Tibial nerve (tissue), 4 donors: ENCODE measurements at places on chromosomes 2 and 18.

DNA sequence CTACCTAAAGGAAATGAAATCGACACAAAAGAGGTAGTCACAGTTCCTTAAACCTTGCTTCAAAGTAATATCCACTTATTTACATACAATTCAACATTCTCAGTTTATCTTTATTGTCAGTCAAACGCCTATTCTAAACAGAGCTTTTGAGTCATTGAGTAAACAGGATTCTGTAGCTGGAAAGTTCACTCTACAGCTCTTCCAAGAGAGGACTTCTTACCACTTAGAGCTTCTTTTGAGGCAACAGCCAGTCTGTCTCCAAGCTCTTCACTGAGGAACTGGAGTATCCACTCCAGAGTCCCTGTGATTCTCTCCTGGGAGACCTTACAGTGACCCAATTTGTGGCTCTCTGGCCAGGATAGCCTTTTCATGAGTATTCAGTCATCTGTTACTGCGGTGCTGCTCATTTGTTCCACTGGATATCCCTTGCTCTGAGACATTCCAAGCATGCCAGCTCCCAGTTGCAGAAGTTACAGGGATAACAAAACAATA lies 210.9 kb upstream of the OSR1 start:
- H3K27ac ChIP-seq = no peak overlapping the region
- no peaks in the 10 kb centered on the region for H3K4me1 ChIP-seq
- no peak for DNase-seq
- no peaks in the 10 kb centered on the region for H3K36me3 ChIP-seq

GRCh38 chr2:13584020-13584419 lies 867.3 kb downstream of the TRIB2 start:
- H3K27ac ChIP-seq = no peak overlapping the region
- no peaks in the 10 kb centered on the region for H3K4me1 ChIP-seq

DNA sequence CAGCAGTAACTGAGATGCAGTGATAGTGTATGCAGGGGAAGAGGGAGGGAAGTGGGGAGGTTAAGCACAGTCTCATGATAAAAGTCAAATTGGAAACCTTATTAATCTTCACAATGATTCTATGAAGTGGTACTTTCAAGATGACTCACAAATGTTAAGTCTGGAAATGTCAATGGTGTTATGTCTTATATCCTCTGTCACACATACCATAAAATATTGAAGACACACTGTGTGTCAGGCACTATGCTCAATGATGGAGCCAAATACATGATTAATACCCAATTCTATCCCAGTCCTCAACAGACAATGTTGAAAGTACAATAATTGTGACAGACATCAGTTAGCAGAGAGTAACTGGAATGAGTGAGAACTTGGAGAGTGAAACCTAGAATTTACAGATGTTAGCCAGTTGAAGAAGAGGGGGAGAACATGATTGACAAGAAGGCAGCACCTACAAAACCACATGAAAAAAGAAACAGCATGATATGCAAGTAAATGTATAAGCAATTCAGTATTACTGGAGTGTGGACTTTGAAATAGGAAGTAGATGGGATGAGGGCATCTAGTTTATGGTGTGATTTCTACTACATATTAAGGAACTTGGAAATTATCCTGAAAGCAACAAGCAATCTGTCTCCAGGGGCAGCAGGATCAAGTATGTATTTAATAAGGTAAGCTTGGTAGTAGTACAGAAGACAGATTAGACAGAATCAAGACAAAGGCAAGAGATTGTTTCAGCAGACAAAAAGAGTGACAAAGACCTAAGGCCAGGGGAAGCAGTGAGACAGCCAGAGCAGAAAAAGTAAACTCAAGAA lies 107.6 kb downstream of the STRN start:
- no peak overlapping the region for H3K27ac ChIP-seq
- DNase-seq = no peak
- no peaks in the 10 kb centered on the region for H3K27me3 ChIP-seq
- H3K4me3 ChIP-seq = no peak overlapping the region

DNA sequence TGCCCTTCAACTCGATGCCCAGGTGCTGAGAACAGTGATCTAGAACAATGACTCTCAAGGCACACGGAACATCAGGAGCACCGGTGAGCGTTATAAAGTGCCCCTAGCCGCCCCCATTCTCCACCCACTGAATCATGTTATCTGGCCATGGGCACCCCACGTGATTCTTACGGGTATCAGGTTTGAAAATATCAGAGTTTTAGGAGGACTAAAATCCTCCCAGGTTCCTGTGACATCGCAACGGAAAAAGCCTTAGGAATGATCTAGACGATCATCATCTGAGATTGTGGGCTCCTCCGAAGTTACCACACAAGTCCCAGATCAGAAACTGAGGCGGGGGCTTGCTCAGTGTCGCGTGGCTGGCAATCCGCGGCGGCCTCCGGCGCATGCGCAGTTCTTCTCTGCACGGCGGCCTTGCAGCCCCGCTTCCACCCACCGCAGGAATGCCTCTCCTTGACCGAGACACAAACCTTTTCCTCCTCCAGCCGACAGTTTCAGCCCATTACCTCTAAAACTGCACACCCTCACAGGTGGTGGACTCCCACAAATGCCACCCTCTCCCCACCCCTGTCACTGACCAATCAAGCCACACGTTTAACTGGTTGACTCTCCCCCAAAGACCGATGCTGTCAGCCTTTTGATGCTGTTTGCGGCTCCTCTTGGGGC lies 5.8 kb upstream of the MRPL33 start:
- peak overlapping the region; percentile 34 for H3K4me3 ChIP-seq
- no peaks in the 10 kb centered on the region for H3K36me3 ChIP-seq
- no peaks in the 10 kb centered on the region for H3K27me3 ChIP-seq
- peaks cover 5% of the 10 kb centered on the region for H3K4me1 ChIP-seq

GRCh38 chr2:11652553-11652952 lies 17.4 kb downstream of the NTSR2 start:
- H3K4me1 ChIP-seq = peaks cover 19% of the 10 kb centered on the region
- H3K27ac ChIP-seq = peak overlapping the region; percentile 79
- H3K36me3 ChIP-seq = no peaks in the 10 kb centered on the region
- H3K4me3 ChIP-seq = no peak overlapping the region
- DNase-seq = no peak

DNA sequence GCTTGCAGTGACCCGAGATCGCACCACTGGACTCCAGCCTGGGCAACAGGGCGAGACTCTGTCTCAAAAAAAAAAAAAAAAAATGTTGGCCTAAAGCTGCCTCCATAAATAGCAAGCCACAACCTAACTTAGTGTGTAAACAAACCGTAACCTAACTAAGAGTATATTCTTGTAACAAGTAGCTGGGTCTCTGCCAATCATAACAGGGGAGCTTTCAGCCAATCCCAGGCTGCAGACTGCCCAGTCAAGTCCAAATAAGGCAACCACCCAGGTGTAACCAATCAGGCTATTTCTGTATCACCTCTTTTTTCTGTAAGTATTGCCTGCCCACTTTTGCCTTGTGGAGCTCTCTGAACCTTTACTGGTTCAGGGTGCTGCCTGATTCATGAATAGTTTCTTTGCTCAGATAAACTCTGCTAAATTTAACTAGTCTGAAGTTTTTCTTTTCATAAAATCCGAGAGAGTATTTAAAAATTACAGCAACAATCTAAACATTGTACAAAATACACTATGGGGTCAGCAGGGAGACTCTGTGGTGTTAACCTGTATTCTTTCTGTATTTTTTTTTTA lies 4.5 kb downstream of the PSTPIP2 start:
- H3K36me3 ChIP-seq = no peaks in the 10 kb centered on the region
- H3K27ac ChIP-seq = no peak overlapping the region
- no peak for DNase-seq
- no peaks in the 10 kb centered on the region for H3K27me3 ChIP-seq
- no peak overlapping the region for H3K4me3 ChIP-seq

DNA sequence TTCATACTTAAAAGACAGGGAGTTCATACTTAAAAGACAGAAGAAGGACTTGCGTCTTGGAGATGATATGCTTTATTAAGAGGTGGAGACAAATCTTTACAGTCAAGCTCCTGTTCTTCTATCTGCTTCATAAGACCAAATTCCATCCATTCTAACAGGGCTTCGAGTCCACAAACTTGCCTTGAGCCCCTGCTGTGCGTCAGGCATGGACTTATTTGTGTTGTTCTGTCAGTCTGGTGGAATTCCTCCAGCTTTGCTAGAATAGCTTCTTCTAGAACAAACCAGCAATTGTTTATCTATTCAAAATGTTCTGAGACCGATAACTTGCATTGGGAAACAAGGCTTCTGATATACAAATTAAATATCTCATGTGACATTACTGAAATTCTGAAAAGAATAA lies 73.9 kb upstream of the SOX11 start:
- no peak overlapping the region for H3K4me3 ChIP-seq
- H3K4me1 ChIP-seq = no peaks in the 10 kb centered on the region
- H3K36me3 ChIP-seq = no peaks in the 10 kb centered on the region
- no peak for DNase-seq
- H3K27me3 ChIP-seq = no peaks in the 10 kb centered on the region
- no peak overlapping the region for H3K27ac ChIP-seq

DNA sequence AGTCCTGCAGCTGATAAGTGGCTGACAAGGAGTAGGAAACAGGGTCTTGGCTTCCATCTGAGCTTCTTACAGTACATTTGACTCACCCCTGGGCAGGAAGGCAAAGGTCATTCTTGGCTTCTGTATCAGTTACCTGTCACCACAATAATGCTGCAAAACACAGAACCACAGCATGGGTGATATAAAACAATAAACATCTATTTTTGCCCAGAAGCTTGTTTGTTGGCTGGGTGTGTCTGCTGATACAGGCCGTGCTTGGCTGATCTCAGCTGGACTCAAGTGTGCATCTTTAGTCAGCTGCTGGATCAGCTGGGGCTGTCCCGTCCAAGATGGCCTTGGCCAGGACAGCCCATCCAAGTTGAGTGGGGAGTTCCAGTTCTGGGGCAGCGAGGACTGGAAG lies 34.7 kb downstream of the ONECUT2 start:
- no peaks in the 10 kb centered on the region for H3K27me3 ChIP-seq
- H3K4me1 ChIP-seq = no peaks in the 10 kb centered on the region
- H3K4me3 ChIP-seq = no peak overlapping the region
- no peak overlapping the region for H3K27ac ChIP-seq
- no peaks in the 10 kb centered on the region for H3K36me3 ChIP-seq
- no peak for DNase-seq

DNA sequence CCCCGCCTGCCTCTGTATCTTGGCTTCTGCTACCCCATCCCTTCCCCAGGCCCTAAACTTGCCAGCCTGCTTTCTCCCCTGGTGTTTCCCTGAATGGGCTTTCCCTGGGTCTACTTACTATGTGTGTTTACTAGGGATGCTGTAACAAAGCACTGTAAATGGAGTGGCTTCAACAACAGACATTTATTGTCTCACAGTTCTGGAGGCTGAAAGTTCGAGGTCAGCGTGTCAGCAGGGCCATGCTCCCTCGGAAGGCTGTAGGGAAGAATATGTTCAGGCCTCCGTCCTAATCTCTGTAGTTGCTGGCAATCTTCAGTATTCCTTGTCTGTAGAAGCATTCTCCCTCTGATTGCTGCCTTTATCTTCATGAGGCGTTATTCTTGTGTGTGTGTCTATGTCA lies 113.6 kb downstream of the DDX1 start:
- H3K4me3 ChIP-seq = no peak overlapping the region
- no peaks in the 10 kb centered on the region for H3K27me3 ChIP-seq
- no peaks in the 10 kb centered on the region for H3K4me1 ChIP-seq
- DNase-seq = no peak

DNA sequence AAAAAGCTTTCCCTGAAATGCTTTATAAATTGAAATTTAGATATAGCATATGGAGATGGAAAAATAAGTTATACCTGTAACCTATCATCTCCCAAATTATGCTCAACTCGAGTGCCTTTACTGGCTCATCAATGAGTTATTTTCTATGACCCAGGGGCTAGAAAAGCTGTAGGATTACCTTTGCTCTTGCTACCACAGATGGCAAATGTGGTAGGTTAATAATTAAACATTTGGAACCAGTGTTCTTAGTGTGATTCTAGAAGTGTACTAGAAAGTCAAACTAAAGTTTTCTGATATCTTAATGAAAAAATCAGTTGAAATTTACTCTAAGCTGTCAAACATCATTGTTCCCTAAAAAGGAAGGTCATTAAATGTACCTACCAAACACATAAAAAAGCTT lies 22.5 kb downstream of the ALS2 start:
- no peaks in the 10 kb centered on the region for H3K27me3 ChIP-seq
- H3K36me3 ChIP-seq = peaks cover 6% of the 10 kb centered on the region
- H3K27ac ChIP-seq = no peak overlapping the region
- H3K4me3 ChIP-seq = no peak overlapping the region

DNA sequence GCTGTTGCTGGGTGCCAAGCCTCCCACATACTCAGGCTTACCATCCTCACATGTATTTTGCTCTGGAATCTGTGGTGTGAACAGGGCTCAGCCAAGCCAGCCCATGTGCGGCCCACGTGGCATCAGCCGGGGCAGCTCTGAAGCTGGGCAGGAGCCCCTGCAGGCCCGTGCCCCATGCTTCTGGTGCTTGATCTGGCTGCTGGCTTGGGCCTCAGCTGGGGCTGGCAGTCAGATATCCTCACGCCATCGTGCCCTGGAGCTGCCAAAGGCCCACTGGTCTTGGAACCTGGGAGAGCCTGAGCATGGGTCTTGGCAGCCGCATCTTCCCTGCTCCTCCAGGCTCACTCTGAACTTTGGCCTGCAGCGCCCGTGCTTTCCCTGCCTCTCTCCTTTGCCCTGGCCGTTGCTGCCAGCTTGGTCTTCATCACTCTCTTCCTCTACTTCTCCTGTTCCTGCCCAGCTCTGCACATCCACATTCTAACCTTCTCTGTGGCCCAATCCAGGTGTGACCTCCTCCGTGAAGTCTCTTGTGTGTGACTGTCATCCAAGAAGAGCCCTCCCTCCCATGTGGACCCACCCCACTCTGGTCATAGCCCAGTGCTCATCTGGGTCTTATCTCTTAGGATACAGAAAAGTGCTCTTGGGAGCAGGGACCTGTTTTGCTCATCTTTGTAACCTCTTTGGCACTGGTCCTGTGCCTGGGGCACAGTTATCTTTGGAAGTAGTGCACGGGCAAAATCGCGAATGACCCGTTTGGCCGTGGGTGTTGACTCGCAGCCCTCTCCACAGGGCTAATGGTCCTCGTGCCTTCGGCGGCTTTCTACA lies 116.1 kb downstream of the RNF144A start:
- no peak for DNase-seq
- peaks cover 21% of the 10 kb centered on the region for H3K4me1 ChIP-seq
- no peak overlapping the region for H3K27ac ChIP-seq
- H3K36me3 ChIP-seq = no peaks in the 10 kb centered on the region

- H3K27me3 ChIP-seq = no peaks in the 10 kb centered on the region
- no peaks in the 10 kb centered on the region for H3K36me3 ChIP-seq
- no peak for DNase-seq
- H3K27ac ChIP-seq = no peak overlapping the region
- H3K4me1 ChIP-seq = no peaks in the 10 kb centered on the region
- H3K4me3 ChIP-seq = no peak overlapping the region
These were observed 143.8 kb downstream of the EXOC6B start for GRCh38 chr2:72682061-72682460.

GRCh38 chr2:186551323-186552050 lies 38.4 kb upstream of the ITGAV start:
- DNase-seq = no peak
- no peaks in the 10 kb centered on the region for H3K27me3 ChIP-seq
- H3K4me3 ChIP-seq = no peak overlapping the region
- no peak overlapping the region for H3K27ac ChIP-seq
